Neural progenitor cell (in vitro differentiated cells): ENCODE measurements at places on chromosomes 7 and 10. TPM values are rescaled to one million over a fixed set of nuclear protein-coding genes. Genes with fewer than 3 reads are reported as not detected.

DNA sequence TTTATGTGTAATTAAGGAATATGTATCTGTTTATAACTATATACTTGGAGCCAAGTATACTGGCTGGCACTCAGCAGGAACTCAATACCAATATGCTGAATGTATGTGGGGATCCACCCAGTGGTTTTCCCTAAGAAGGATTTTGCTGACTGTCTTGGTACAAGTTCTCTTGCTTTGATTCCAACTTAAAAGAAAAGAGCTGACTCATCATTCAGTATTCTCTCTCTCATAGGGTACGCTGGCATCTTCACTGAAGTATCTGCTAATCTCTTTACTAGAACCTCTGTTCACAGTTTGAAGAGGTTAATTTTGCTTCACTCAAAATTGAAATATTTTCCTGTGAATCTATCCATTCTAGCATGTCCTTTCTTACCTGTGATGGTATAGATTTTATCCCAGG, 1044.8 kb downstream of the CNTNAP2 start:
- no peak for DNase-seq

DNA sequence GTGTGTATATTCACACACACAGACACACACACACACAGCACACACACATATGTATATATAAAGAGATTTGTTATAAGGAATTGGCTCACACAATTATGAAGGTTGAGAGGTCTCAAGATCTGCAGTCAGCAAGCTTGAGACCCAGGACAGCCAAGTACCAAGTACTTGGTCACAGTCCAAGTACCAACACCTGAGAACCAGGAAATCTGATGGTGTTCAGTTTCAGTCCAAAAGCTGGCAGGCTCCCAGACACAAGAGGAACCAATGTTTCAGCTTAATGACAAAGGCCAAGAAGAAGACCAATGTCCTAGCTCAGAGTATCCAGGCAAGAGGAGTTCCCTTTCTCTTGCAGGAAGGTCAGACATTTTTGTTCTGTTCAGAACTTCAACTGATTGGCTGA, 780.2 kb downstream of the MAGI2 start:
- DNase-seq: no peak

Gene PRXL2A
- total RNA-seq: 81.4 and 107 TPM in 2 replicates

Gene CACNA2D1
- 1.5 and 1.8 TPM in 2 replicates for total RNA-seq

DNA sequence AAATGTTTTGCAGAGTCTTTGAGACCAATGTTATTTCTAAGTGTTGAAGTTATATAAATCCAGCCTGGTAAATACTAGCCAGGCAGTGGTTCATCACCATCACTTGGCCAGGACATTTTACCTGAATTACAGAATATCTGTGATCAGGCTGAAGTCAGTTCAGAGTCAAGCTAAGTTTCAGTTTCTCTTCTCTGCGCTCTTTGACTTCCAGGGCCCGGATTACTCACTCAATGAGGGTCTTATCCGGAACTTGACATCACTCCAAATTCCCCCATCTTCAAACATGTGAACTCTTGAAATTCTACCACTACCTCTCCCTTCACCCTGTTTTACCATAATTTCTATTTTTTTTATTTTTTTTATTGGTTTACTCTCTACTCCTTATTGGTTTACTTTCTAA, 36.6 kb upstream of the CCAR1 start:
- no peak for DNase-seq

Gene PTPN20
- not detected in 2 replicates for total RNA-seq

DNA sequence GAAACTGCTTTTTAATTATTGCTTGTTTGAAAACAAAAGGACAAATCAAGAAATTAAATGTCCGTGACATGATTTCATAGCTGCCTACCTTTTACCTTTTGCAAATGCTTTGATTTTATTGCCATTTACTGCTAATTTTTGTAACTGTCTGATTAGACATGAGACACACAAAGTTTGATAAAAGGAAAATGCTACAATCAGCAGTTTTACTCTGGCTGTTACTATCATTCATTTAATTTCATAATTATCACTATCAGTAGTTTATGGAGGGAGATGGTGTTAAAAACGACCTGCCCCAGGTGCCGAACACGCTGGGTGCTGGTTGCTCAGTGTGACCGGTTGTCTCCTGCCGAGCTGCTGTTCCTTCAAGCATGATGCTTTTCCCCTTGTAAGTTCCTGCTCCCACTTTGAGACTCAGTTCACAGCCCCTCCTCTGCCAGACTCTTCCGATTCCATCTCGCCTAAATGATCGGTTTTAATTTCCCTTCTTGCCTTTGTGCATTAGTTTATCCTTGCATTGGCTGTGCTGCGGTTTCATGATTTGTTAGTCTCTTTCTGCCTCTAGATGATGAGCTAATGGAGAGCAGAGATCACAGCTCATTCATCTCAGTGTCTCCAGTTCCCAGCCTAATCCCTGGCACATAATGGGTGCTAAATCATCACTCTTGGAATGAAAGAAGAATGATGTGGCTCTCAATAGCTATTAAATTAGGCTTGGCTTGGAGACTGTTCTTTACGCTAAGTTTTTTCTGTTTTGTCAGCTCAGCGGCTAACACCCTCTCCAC, 110.6 kb downstream of the PFKFB3 start:
- DNase-seq: peak; percentile 30

- DNase-seq: no peak
Observed at GRCh38 chr10:68155615-68156210, 46.4 kb downstream of the MYPN start.

DNA sequence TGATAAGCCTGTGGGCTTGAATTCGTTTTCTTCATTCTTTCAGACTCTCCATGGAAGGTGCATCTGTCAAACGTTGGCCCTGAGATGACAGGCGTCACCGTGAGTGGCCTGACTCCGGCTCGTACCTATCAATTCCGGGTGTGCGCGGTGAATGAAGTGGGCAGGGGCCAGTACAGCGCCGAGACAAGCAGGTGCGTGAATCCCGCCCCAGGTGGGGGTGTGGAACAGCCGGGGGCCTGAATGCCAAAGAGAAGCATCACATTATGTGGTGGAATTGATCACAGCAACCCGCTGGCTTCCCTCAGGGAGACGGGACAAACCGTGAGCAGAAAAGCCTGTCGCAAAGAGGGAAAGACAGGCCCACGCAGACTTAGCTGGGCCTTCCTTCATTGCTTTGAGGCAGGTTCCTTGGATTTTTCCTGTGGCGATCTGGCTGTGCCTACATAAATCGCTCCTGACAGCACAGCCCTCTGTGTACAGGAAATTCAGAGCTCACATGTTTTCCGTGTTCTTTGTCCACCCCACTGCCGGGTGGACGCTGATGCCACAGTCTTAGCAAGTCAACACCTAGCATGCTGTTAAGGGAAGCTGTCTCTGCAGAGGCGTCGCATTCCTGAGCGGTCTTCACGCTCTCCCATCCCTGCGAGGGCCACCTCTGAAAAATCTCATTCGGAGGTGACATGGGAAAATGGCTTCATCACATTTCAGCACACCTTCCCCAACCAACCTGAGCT, 671.0 kb upstream of the FOXK1 start:
- no peak for DNase-seq
